ENCODE measurements at places on chromosomes 6 and 20. TPM values are rescaled to one million over a fixed set of nuclear protein-coding genes. Genes with fewer than 3 reads are reported as not detected.

CCM2L gene
- not detected for total RNA-seq

MKKS gene
- 9.6 TPM for total RNA-seq

GSTA3 gene
- not detected for total RNA-seq

KHDC1L gene
- total RNA-seq: not detected

CST7 gene
- 54.6 TPM for total RNA-seq

EYA4 gene
- not detected for total RNA-seq

NMBR gene
- not detected for total RNA-seq

DDO gene
- total RNA-seq: not detected

RAB44 gene
- 0.07 TPM for total RNA-seq

RPS18 gene
- total RNA-seq: 3,258 TPM

GSTA2 gene
- not detected for total RNA-seq

PNLDC1 gene
- 0.43 TPM for total RNA-seq

TMC2 gene
- total RNA-seq: not detected

CAP2 gene
- total RNA-seq: not detected

GPLD1 gene
- not detected for total RNA-seq

CD93 gene
- 0.30 TPM for total RNA-seq

RAD21L1 gene
- total RNA-seq: not detected

CST4 gene
- total RNA-seq: not detected

GMEB2 gene
- total RNA-seq: 17.6 TPM

SNPH gene
- total RNA-seq: 9.4 TPM

GPR6 gene
- not detected for total RNA-seq

HLA-DRB1 gene
- 37.0 TPM for total RNA-seq

TFAP2C gene
- not detected for total RNA-seq

All from activated naive CD4-positive, alpha-beta T cell treated with anti-CD3 and anti-CD28 coated beads, Interleukin-2, amount 10 ng/mL, durations not matched to agents 5 hours and 36 hours (primary cell).